NCI-H1105 (cell line): ENCODE measurements at places on chromosomes 5 and 9.
A peak's percentile ranks its signal among the peaks of the same experiment; 100 is the strongest.

DNA sequence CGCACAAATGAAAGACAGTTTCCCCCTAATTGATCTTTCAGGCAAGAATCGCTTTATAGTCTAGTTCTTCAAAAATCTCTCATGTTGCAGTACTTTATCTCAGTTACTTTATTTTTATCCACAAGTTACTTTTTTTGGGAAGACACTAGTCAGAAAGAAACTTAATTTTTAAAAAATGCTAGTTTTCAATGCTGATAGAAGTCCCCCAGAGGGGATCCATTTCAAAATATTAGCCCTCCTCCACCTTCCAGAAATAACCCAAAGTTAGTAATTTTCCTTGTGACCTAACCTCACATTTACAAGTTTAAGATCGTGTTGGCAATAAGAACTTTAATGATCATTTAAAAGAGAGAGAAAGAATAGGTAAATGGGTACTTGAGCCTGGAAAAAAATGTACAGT, 11.0 kb downstream of the C1QTNF3 start:
- DNase-seq, result no peak

- DNase-seq, result peak; percentile 21
Observed at GRCh38 chr5:137741718-137742117, 5.8 kb upstream of the KLHL3 start.

- DNase-seq, result no peak
Observed at GRCh38 chr5:4924577-4924976, 215.6 kb upstream of the ADAMTS16 start.

GRCh38 chr9:135789838-135790291, 87.9 kb downstream of the KCNT1 start:
- no peak for DNase-seq

GRCh38 chr9:75369989-75370388, 281.7 kb downstream of the OSTF1 start:
- DNase-seq, result no peak

- DNase-seq, result no peak
Observed at GRCh38 chr5:180816608-180817534, 14.3 kb upstream of the MGAT1 start.

GRCh38 chr9:13467157-13467556, 187.7 kb upstream of the MPDZ start:
- DNase-seq, result no peak

DNA sequence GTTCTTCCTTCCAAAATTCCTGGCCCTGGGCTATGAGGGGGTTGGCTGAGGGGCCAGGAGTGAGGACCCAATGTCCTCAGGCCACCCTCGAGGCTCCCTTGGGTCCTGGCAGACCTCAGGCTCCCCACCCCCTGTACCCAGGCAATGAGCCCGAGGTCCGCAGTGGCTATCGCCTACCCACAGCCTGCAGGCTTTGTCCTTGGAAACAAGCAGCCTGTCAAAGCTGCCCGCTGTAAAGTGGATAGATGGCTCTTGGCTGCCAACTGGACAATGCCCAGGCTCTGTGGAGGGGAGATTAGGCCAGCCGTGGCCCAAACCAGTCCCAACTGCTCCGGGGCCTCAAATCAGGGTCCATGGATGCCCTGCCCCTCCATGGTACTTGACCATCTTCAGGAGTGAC, 2.2 kb upstream of the ADGRD2 start:
- no peak for DNase-seq
